ENCODE measurements at places on chromosomes 3 and 15.

DNA sequence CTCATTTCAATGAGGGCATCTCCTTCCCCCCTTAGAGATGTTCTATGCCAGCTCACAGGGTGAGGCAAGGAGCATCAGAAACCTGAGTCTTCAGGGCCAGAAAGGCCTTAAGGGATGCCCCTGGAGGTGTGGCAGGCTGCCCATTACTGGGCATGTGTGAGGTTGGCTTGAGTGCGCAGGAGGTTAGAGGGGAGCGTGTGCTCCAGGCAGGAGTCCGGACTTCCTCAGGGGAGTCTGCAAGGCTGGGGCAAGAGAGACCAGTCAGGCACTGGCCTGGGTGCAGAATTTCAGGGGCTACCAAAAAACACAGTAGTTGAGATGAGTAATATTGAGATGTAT, 1.9 kb downstream of the LOXL1 start:
- DNase-seq = no peak

GRCh38 chr15:98712845-98713584, 64.7 kb downstream of the IGF1R start:
- DNase-seq = no peak

DNA sequence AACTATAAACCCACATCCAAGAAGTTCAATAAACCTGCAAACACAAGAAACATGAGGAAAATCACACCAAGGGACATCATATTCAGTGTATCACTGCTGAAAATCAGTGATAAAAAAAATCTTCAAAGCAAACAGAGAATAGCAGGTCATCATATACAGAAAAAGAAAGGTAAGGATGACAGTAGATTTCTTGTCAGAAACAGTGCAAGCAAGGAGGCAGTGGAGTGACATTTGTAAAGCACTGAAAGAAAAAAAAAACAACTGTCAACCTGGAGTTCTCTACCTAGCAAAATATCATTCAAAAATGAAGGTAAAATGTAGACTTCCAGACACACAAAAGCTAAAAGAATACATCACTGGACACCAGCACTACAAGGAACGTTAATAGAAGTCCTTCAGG, 71.5 kb downstream of the TRPC1 start:
- no peak for DNase-seq

DNA sequence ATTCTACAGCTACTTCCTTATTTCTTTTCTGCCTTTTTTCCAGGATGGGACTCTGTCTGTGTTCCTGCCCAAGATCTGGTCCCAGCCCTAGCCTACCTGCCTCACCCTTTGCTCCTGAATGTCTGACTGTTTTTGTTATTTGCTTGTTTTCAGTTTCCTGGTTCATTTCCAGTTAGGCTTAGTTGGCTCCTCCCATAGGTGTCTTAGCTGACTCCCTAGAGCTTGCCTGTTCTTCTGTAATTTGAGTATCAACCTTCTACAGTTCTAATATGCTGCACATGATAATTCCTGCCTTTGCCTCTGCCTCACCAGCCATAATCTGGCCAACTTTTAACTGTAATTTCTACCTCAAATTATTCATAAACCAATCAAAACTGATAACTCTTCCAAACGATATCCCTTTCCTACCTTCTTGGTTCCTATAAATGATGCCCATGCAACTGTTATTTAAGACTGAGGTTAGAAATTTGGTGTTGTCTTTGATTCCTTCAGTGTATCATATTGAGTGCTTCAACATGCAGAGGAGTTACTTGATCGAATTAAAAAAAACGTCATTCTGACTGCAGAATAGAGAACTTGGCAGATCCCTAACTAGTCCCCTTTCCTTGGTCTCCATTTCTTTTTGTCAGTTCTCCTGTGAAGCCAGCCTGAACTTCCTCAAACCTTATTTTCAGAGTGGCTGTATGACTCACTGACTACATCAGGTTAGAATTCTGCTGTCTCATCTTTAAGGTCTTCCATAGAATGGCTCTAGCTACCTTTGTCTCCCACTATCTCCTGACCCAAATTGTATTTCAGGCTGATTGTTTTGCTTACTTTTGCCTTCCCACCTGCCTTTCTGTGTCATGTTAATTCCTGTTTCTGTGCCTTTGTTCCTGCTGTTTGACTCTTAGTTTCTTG, 8.4 kb downstream of the GOLM2 start:
- DNase-seq = peak; percentile 12

GRCh38 chr3:1843111-1843510, 255.6 kb upstream of the CNTN4 start:
- DNase-seq = no peak

DNA sequence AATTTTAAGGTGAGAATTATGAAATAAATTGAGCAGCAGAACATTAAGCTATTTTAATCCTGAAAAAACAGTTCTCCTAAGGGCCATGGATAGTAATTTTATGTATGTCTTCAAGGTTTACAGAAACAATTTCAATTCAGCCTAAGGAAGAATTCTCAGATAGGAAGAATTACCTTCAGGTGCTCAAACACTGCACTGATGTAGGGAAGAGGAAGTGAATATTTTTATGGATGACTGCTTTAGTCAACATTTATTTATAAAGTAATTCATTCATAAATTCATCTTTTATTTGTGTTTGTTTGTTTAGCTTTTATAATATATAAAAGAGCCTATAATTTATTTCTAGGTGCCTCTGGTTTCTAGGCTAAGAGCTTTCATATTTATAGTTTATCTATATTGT, 620.7 kb downstream of the NAALADL2 start:
- DNase-seq = no peak

- peak; percentile 66 for DNase-seq
Observed at GRCh38 chr15:64163659-64164362, 989 bp upstream of the PPIB start.

GRCh38 chr3:43770426-43771103, 79.8 kb downstream of the ABHD5 start:
- DNase-seq = peak; percentile 13

- DNase-seq = no peak
Observed at GRCh38 chr3:179706233-179706632, 53.4 kb downstream of the USP13 start.

- DNase-seq = no peak
Observed at GRCh38 chr3:145857956-145858355, 303.0 kb downstream of the PLOD2 start.

DNA sequence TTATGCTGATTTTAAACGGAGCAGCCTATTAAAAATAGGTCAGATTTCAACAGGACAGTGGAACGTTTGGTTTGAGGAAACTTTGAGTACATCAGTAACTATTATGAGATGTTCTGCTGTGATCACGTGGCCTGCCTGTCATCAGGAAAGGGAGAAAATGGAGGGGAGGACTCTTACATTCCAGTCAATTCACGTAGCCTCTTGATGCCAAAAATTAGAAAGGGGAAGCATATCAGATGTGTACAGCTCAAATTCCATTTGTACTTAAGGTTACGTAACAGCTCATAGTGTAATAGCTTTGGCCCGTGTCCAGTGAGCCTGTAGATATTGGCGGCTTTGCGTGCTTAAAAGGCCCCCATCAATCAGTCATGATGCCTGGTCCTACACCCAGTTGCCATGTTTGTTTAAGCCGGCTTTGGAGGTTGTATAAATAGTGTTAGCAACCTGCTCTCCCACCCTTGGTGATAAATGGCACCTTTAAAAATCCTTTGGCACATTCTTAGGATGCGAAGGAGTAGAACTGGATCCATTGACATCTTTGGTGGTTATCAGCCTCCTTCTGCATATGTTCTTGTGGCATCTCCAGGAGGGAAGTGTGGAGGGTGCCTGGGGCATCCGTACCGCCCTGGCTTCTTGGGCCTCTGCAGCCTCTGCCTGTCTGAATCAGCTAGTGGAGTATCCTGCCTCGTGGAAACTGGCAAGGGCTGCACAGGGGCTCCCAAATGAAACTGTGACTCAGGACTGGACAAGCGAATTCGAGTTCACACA, 163.9 kb downstream of the THSD4 start:
- DNase-seq = peak; percentile 92

DNA sequence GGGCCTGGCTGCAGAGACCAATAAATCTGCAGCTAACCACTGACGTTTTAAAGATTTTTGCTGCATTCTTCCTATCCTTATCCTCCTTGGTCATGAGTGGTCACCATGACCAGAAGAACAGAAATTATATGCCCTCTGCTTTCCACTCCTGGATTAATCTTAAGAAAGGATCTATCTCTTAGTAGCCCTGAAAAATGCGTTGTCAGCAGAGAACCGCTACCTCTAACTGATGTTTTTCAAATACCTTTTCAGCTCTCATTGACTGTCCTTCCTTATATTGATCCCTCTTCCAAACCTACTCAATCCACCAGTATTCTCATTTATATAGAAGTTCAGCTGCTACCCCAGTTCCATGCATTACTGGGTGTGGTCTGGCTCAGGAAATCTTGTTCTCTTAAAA, 610.1 kb downstream of the MECOM start:
- DNase-seq = no peak

GRCh38 chr3:182683858-182684257, 109.4 kb upstream of the ATP11B start:
- DNase-seq = no peak

GRCh38 chr3:175150812-175151401, 291.8 kb downstream of the NAALADL2 start:
- no peak for DNase-seq

GRCh38 chr15:34010921-34011320, 28.1 kb downstream of the AVEN start:
- no peak for DNase-seq

DNA sequence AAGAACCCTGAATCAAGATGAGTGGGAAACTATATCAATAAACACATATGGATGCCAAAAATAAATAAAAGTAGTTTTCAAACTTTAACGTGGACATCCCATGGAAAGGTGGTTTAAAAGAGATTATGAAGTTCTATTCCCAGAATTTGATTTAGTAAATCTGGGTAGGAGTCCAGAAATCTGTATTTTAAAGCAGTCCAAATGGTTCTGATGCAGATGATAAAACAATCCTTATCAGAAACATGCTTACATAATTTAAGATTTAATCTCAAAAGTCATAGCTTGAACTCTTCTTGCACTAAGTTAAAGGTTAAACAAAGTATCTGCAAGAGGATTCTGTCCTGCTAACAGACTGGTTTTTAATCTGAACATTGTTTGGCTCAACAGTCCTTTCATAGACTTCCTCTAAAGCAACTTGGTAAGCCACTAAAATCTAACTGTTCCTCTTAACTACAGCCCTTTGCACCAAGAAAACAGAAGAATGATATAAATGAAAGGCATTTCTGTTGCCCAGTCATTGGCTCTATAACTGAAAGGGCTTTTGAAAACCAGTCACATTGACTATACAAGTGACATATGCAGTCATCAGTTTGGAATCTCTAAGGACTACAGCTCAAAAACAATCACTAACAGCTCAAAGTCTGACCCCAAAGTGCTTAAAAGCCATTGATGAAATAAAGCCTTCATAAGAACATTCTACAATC, 23.4 kb upstream of the MAP4 start:
- DNase-seq = peak; percentile 73

GRCh38 chr3:122024800-122025199, 2.8 kb upstream of the ILDR1 start:
- no peak for DNase-seq

DNA sequence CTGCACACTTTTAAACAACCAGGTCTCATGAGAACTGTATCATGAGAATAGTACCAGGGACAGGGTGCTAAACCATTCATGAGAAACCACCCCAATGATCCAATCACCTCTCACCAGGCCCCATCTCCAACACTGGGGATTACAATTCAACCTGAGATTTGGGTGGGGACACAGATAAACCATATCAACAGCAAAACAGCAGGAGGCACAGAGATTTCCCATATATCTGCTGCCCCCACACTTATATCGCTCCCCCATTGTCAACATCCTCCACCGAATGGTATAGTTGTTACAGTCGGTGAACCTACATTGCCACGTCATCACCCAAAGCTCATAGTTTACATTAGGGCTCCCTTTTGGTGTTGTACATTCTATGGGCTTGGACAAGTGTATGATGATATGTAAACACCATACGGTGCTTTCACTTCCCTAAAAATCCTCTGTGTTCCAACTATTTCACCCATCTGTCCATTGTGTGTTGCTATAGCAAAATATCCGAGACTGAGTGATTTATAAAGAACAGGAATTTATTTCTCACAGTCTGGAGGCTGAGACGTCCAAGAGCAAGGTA, 224.8 kb downstream of the FAM43A start:
- no peak for DNase-seq

GRCh38 chr15:42160136-42160535, 3.7 kb upstream of the PLA2G4F start:
- DNase-seq = peak; percentile 56

- no peak for DNase-seq
Observed at GRCh38 chr15:83310521-83311456, 26.3 kb upstream of the BNC1 start.

GRCh38 chr3:131596884-131597283, 94.1 kb upstream of the MRPL3 start:
- no peak for DNase-seq

DNA sequence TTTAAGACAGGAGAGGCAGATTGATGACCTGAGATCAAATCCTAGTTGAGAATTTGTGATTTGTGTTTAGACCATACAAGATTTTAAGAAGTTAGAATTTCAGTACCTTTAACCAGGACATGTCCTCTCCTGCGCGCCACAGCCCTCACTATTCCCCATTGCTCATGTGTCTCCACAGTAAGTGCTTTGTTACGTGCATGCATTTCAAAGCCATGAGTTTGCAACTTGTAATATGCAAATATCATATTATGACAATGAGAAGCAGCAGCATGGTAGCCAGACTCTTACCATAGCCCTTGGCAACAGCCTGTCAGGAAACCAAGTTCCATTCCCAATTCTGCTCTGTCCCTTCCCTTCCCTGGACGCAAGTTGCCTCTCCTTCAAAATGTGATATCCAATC, 73.3 kb upstream of the ATP13A5 start:
- no peak for DNase-seq

DNA sequence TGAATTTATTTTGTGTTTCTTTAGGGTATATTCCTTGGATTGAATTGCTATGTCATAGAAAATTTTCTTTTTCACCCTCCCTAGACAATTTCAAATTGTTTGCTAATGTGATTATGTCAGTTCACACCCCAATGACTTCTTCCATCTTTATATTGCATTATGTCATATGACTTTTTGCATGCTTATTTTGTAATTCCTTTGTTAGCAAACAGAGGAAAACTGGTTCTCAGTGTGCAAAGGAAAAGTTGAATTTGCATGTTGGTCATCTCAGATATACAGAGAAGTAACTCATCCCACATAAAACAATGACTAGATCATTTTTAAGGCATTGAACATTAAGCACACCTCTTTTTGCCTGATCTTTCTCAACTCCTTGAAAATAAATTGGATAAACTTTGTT, 3.3 kb upstream of the RNF13 start:
- DNase-seq = no peak

GRCh38 chr3:177484206-177484605, 286.9 kb upstream of the TBL1XR1 start:
- no peak for DNase-seq

GRCh38 chr15:38961456-38961855, 396.8 kb upstream of the RASGRP1 start:
- DNase-seq = peak; percentile 88

DNA sequence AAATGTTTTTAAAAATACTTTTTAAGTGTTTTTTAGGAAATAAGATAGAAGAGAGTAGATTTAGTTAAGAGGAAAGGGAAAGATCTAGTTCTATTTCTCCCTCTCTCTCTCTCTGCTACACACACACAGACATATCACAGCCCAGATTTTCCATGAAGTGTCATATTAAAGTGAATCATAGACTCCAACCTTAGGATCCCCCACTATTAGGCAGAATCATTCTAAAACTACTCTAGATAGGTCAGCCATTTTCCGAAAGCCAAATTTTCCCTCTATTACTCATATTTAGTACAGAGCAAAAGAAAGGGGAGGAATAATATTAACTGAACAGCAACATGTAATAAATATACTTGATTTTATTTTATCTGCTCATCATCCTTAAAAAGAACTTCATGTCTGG, 45.1 kb upstream of the RSL24D1 start:
- DNase-seq = no peak

- no peak for DNase-seq
Observed at GRCh38 chr15:77591968-77592613, 40.6 kb downstream of the LINGO1 start.

All from lung (tissue), 17 donors.